ENCODE measurements at places on chromosomes 16 and 17.

- DNase-seq: no peak
These were observed 26.0 kb downstream of the TBX4 start for GRCh38 chr17:61478026-61478789.

- DNase-seq: peak; percentile 65
These were observed 93.6 kb upstream of the NOG start for GRCh38 chr17:56499799-56500388.

DNA sequence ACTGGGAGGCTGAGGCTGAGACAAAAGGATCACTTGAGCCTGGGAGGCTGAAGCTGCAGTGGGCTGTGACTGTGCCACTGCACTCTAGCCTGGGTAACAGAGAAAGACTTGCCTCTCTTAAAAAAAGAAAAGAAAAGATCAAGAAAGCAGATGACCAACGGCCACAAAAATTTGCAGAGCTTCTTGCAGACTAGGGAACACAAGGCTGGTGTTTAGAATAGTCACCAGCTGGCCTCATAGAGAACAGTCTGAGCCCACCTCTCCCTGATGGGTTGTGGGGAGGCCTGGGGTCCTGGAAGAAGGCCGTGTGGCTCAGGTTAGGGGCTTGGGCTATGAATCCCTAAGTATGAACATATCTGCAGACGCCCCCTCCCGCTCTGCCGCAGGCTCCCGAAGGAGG, 73.7 kb upstream of the MED9 start:
- DNase-seq: no peak

DNA sequence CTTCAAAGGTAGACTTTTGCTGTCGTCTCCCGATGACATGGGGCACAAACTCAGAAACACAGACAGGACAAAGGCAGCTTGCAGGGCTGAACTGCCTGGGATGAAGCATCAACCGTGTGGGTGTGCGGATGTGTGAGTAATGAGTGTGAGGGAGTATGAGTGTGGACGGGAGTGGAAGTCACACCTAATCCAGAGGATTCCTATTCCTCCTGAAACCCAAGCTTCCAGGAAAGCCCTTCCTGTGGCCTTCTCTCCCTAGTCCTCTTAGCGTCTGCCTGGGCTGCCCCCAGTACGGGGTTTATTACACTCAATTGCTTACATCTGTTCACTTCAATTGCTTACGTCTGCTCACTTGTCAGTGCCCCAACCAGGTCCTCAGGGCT, 2.3 kb upstream of the IL4R start:
- peak; percentile 94 for DNase-seq

- DNase-seq: no peak
These were observed 224.9 kb downstream of the PRKCA start for GRCh38 chr17:66527335-66527734.

Measured in NCI-H524 (cell line).